ENCODE measurements at places on chromosomes 2 and 18. TPM values are rescaled to one million over a fixed set of nuclear protein-coding genes. Genes with fewer than 3 reads are reported as not detected.

The PROC gene
- 52.1 TPM for total RNA-seq

The LHCGR gene
- total RNA-seq, result not detected

The SP9 gene
- not detected for total RNA-seq

The TLX2 gene
- total RNA-seq, result not detected

The IRS1 gene
- 8.7 TPM for total RNA-seq

The LIMS4 gene
- 1.1 TPM for total RNA-seq

The FSHR gene
- not detected for total RNA-seq

The LIPG gene
- total RNA-seq, result 10.8 TPM

The IMPA2 gene
- 71.8 TPM for total RNA-seq

The OSBPL1A gene
- 0.02 TPM for total RNA-seq

The AGAP1 gene
- total RNA-seq, result 21.2 TPM

The KLHL29 gene
- total RNA-seq, result not detected

Measured in HepG2 (cell line).